Cortex of kidney (tissue), 1 donor: ENCODE measurements at places on chromosomes 6 and 20.
A peak's percentile ranks its signal among the peaks of the same experiment; 100 is the strongest.

GRCh38 chr20:63554361-63555278, 661 bp downstream of the FNDC11 start:
- no peak for DNase-seq

- DNase-seq: no peak
Measured at GRCh38 chr6:141290941-141291721, 841.6 kb upstream of the GJE1 start.

- DNase-seq: no peak
Measured at GRCh38 chr6:44985006-44985405, 343.1 kb upstream of the RUNX2 start.

DNA sequence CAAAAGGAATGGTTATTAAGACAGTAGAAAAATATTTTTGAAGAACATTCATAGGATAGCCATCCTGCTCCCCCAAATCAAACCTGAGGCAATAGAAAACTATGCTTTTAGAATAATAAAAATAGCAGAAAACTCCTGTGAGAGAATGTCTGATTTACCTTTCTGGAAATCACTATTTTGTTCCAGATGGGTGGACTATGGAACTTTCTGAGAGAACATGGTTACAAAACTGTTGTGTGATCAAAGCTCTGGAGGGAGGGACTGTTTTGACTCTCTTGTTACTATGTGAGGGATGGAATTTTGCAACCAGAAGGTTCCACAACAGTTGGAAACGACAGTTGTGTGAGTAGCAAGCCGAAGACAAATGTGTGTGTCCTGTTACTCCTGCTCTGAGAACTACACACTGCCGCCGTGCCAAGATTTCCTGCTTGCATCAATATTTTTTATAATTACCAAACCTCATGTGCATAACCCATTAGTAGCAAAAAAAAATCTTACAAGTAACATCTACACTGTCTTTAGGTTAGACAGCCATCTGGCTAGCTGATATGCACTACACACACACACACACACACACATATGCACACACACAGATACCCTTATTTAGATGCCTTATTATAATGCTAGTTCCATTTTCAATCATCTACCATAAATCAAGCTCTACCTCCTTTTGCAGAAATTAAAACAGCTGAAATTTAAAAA, 11.0 kb upstream of the HIVEP1 start:
- no peak for DNase-seq

DNA sequence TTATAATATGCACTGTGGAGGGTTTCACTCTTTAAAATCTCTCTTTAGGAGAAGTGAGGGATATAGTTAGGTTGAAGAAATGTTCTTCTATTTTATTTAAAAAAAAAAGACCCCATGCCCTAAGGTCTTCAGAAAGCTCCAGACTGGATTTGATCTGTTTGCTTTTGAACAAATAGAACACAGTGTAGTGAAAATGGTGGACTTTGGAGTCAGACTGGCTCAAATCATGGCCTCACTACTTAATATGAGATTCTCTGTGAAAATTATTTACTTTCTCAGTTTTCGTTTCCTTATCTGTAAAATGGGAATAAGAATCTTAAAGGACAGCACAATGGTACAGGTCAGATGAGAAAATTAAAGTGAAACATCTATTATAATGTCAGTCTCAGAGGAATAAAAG, 203.9 kb downstream of the ASCC3 start:
- DNase-seq: no peak

- DNase-seq: no peak
Measured at GRCh38 chr6:163572612-163573011, 158.1 kb downstream of the QKI start.

DNA sequence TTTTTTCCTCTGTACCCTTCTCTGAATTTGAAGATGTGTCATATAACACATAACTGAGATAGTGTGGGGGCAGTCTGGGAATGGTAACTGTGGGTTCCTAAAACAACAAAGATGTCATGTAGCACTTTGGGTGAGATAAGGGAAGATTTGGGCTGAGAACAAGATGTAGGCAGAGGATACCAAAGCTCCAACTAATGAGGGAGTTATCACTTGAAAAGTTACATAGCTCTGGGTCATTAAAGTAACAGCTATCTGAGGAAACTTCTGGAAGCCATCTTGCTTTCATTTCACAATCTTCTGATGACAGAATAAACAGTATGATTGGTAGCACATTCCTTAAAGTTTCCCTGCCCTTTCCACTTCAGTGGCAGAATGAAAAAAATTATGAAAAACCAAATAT, 255.4 kb downstream of the TBX18 start:
- no peak for DNase-seq

DNA sequence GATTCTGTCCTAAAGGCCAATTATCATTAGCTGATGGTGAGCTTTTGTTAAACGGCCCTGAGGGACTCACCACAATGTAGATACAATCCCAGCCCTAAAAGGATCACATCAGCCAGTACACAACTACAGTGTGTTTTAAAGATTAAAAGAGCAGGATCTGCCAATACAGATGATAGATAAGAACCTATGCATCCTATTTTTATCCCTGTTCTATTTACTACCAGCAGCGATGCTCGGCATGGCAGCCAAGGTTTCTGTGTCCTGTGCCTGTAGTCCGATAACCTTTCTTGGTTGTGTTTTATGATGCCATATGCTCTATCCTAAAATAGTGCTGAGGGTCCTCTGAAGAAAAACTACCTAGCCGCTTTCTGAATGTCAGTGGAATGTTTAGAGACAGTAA, 289.4 kb downstream of the PHACTR1 start:
- DNase-seq: no peak

GRCh38 chr6:84798257-84798656, 33.9 kb upstream of the TBX18 start:
- no peak for DNase-seq

DNA sequence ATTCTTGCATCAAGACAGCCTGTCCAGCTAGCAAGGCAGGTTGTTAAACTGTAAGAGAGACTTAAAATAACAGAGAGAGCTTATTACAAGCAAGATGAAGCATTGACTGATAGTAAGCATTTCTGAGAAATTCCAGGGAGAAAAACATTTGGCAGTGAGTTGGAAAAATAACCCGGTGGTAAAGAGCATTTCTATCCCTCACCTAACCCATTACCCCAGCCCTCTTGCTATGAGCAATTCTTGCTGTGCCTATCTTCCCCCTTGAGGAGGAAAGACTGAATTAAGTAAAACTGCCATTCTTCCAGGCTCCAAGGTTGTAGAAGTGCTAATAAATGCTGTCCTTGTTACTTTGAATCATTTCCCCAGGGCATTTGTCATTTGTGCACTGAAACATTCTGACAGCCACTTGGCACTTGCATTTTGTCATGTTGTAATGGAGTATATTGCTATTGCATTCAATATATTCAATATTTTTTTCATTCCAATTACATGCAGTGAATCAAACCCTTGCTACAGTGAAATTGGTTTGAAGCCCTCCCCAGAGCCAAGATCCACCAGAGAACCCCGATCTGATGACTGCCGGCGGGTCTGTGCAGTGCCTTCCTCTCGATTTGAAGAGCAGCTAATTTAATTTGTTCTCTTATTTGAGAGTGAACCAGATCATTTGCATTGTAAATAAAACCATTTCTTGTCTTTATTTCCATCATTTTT, 291.1 kb downstream of the HIVEP2 start:
- no peak for DNase-seq

- DNase-seq: no peak
Measured at GRCh38 chr6:106702046-106702445, 72.7 kb downstream of the QRSL1 start.

- DNase-seq: no peak
Measured at GRCh38 chr20:38863024-38863851, 57.7 kb downstream of the PPP1R16B start.

DNA sequence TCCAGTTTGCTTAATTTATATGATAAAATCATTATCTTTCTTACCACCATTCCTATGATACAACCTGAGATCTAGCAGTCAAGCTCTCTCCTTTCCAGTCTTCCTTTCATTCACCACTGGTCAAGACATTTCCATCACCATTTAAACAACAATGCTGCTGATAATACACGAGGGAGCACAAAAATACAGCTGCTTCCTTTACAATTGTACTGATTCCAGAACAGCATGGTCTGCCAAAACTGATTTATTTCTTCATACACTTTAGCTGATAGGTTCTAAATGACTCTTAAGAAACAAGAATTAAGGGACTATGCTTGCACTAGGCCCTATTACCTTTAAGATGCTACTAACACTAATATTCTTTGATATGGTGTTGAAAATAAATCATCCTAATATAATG, 65.0 kb downstream of the EPM2A start:
- no peak for DNase-seq

- DNase-seq: no peak
Measured at GRCh38 chr6:111973118-111973761, 80.7 kb upstream of the CCN6 start.

DNA sequence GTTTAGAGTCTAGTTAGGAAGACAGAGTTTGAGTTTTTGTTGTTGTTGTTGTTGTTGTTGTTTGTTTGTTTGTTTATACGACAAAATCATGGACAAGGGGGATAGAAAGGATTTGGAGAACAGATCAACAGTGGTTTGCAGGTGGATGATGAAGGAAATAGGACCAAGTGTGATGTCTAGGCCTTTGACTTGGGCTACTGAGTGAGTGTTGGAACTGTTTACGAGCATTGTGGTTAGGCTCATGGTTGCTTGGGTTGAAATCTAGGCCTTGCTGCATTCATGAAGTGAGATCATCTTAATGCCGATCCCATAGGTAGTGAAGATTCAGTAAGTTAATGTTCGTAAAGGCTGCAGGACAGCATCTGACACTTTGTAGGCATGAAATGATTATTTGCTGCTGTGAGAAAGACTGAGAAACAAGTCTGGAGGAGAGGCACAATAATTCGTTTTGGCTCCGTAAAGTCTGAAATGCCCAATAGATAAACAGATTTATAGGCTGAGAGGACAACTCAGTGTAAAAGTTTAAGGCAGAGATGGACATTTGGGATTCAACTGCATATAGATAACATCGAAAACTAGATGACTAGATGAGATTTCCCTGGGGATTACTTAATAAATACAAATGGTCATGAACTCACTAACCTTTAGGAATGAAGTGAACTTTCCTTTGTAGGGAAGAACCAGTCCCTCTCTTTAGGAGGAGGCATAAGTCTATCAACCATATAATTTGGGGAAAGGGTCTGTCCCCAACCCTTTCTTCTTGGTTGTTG, 70.0 kb downstream of the HDDC2 start:
- DNase-seq: no peak

DNA sequence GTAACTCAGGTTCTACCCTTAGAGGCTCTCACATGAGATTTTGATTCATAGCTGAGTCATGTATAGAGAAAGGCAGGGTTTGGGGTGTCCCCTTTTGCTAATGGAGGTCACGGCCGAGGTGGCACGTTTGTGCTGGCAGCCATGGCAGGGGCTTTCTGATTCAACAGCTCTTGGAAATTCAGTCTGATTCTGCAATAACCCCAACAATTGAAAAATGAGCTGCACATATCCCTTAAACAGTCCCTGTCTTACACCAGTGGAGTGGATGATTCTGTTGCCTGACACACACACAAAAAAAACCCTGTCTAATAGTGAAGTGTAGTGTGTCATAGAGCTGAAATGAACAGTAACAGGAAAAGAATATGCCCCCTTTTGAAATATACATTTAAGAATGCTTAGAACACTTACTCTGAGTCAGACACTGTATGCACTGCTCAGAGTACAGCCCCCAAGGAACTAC, 40.4 kb upstream of the ARG1 start:
- DNase-seq: no peak

GRCh38 chr20:58713801-58714339, 21.3 kb downstream of the NPEPL1 start:
- DNase-seq: no peak

- DNase-seq: no peak
Measured at GRCh38 chr6:41625442-41625841, 12.8 kb upstream of the MDFI start.

DNA sequence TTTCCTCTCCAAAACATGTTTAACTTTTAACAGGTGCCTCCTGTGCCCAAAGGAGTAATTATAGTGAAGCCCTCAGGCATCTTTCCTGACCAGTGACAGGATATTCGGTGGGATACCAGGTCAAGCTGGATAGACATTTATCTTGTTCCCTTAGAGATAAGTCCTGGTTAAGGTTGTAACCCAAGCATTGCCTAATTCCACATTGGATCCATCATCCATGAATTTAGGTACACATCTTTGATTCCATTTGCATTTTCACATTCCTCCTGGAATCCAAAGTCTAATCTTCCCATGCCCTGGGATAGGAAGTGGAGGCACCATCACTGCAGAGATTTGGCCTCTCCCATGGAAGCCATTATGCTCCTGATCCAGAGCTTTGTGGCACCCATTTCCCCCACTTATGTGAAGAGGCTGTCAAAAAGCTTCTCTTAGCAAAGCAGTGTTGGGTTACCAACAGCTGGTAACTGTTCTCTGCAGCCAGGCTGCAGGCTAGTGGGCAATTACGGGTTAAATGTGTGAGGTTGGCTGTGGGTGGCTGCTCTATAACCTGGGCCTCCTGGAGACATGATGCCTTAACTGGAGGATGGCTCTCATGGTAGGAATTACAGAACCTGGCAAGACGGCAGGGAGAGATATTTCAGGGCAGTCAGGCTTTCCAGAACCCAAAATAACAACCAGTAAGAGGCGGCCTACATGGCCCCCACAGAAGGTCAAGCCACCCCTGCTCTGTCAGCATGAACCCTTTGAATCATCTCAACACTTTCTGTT, 96.9 kb upstream of the VGLL2 start:
- DNase-seq: no peak

GRCh38 chr6:52566853-52567279, 10.0 kb downstream of the TRAM2 start:
- DNase-seq: no peak

DNA sequence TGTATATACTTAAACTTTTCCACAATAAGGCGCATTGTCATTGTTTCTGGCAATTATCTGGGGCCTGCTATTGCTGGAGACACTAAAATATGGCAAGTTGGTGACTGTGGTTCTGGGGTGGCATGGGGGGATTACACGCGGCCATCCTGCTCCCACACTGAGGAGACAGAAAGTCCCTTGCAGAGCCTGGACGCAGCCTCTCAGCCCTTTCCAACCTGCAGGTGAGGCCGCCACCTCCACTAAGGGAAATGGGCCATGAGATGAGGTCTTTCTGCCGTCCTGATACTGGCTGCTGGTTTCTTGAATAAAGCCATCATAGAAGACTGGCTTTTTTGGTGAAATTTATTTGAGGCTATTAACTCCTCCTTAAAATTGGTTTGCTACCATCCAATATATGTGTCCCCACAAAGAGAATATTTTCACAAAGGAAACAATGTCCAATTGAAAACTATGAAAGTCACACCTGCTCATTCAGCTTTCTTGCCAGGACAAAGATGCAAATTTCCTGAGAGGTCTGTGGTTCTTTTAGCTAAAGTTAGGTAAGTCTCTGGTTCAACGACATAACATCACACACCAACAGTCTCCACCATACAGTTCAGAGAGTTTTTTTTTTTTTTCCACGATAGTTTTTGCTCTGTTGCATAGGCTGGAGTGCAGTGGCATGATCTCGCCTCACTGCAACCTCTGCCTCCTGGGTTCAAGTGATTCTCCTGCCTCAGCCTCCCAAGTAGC, 13.0 kb downstream of the TXNDC5 start:
- DNase-seq: no peak

GRCh38 chr6:117264692-117265409, 507 bp upstream of the VGLL2 start:
- DNase-seq: peak; percentile 6

- DNase-seq: no peak
Measured at GRCh38 chr6:148064406-148065134, 278.1 kb upstream of the SASH1 start.
